OCI-LY7 (cell line): ENCODE measurements at places on chromosomes 13 and 19. TPM values are rescaled to one million over a fixed set of nuclear protein-coding genes. Genes with fewer than 3 reads are reported as not detected.

DHPS gene
- total RNA-seq, result 101 and 122 TPM in 2 replicates

NANOS3 gene
- total RNA-seq, result not detected in 2 replicates

RFPL4AL1 gene
- not detected in 2 replicates for total RNA-seq

ZNF575 gene
- total RNA-seq, result 2.0 and 2.7 TPM in 2 replicates

DPF1 gene
- total RNA-seq, result 11.3 and 11.4 TPM in 2 replicates

SAFB2 gene
- total RNA-seq, result 103 and 111 TPM in 2 replicates

ZNF682 gene
- 17.3 and 18.6 TPM in 2 replicates for total RNA-seq

- DNase-seq, result peak; percentile 20
These were observed 665 bp downstream of the VASP start for GRCh38 chr19:45507872-45508416.

DNA sequence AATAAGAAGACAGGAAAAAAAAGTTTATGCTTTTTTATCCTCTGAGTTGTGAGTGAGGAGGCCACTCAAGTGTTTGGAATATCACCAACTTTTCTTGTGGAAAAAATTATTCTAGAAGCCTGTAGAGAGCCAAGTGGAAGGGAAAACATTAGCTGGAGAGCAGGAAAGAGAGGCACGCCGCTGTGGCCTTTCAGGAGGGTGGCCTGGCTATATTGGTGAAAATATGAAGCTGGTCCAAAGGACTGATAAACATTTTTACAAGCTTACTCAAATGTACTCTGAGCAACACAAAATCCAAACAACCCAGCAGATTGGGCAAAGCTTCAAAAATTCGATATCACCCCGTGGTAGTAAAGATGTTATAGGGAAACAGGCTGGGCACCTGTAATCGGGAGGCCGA, 2.3 kb upstream of the EIF3G start:
- no peak for DNase-seq

DNA sequence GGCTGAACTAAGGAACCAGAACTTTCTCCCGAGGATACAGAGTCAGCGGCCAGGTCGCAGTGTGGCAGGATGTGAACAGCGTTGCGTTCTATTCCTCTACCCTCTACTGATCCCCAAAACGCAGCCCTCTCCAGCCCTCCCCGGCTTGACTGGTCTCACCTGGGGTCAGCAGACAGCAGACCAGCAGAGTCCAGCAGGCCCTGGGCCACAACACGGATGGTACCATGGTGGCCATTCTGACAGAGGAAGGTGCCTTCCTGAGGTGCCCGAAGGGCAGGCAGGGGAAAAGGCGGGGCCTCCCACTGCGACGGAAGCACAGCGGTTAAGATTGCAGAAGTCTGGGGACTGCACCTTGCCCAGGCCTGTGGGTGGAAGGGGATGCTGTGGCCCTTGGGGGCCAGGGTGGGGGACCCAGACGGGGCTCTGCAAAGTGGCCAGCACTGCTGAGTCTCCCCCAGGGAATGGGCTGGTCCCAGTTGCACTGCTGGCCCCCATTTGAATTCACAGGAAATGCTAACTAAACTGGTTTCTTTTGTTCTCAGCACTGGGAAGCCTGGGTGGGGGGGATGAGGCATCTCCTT, at the start of gene ICAM3:
Gene ICAM3, minus strand, starts transcription at position 245 of the 581 bp plus-strand sequence. Its CDS starts 10 bp downstream, at position 235.
- DNase-seq, result peak; percentile 82

DNA sequence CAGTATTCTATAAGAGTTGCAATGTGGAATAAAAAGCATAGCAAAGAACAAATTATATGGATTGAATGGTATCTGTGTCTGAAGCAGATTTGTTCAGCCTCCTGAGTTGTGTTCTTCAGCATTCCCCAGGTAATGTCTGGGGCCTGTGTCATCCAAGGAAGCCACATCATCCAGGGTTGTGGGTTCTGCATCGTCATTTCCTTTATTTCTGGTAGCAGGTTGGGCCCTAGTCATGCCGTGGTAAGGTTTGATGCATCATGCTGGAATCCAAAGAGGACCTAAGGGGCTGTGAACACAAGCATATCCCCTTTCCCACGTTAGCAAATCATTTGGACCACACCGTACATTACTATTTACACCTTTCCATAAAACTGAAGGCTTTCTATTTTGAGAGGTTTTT, 131.0 kb upstream of the ZNF91 start:
- no peak for DNase-seq

- peak; percentile 52 for DNase-seq
These were observed 7.3 kb downstream of the PPP6R1 start for GRCh38 chr19:55251341-55252081.

DNA sequence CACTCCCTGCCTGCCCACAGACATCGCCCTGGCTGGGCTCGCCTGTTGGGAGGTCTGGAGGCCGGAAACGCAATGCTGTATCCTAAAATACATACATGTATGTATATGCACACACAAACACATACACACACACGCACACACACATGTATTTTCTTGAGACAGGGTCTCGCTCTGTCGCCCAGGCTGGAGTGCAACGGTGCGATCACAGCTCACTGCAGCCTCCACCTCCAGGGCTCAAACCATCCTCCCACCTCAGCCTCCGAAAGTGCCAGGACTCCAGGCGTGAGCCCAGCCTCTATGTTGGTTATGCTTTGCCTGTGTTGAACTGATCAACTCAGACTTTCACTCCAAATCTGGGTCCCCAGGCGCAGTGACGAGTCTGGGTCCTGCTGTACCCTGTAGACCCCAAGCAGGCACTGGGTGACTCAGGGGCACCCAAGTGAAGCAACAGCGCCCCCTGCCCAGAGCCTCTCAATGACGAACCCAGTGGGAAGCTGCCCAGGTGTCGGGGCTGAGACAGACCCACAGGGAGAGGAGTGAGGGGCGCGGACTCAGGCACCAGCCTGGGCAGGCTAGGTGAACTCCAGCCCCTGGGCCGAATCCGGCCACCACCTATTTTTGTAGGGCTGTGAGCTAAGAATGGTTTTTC, 27.4 kb upstream of the CACTIN start:
- peak; percentile 11 for DNase-seq

DNA sequence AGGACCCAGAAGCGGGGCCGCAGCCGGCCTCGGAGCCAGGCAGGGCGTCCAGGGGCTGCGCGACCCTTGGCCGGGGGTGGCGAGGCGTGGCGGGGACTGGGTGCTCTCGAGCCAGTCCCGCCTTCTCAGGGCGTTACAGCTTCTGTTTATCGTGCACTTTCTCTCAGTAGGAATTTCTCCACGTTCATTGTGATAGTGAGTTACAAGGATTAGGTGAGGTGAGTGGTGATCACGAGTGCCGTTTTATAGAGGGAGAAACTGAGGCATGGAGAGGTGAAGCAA, 600 bp downstream of the AP1M1 start:
- no peak for DNase-seq

- DNase-seq, result no peak
These were observed 12.0 kb upstream of the NUMBL start for GRCh38 chr19:40702337-40703012.

DNA sequence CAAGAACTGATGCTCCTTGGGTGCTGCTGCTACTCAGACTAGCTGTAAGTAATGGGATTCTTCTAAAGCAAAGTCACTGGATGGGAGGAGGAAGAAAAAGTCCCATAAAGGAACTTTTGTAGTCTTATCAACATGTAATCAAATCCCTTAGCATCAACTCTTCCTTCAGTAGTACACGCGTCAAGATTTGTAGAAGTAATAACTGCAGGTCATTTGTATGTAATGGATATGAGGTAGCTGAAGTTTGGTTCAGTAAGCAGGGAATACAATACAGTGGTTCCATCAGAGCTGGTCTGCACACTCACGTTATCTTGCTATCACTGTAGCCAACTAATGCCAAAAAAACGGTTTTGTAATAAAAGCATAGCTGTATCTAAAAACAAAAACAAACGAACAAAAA, 72.4 kb upstream of the ZDHHC20 start:
- no peak for DNase-seq

DNA sequence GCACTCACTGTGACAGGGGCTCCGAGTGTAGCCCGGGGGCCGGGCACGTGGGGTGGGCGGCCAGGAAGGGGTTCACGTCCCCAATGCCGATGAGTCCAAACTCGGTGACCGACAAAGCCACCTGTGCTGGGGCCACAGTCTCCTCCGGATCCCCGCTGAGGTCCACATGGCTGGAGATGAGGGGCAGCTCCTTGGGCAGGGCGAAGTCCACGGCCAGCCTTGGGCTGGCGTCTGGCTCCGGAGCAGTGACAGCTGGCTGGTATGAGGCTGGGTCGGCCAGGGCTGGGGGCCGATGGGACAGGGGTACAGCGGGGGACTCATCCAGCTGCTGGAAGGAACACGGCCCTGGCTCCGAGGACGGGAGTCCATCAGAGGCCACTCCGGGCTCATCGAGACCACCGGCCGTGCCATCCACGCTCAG, 15.9 kb upstream of the PLPP2 start:
- DNase-seq, result no peak

DNA sequence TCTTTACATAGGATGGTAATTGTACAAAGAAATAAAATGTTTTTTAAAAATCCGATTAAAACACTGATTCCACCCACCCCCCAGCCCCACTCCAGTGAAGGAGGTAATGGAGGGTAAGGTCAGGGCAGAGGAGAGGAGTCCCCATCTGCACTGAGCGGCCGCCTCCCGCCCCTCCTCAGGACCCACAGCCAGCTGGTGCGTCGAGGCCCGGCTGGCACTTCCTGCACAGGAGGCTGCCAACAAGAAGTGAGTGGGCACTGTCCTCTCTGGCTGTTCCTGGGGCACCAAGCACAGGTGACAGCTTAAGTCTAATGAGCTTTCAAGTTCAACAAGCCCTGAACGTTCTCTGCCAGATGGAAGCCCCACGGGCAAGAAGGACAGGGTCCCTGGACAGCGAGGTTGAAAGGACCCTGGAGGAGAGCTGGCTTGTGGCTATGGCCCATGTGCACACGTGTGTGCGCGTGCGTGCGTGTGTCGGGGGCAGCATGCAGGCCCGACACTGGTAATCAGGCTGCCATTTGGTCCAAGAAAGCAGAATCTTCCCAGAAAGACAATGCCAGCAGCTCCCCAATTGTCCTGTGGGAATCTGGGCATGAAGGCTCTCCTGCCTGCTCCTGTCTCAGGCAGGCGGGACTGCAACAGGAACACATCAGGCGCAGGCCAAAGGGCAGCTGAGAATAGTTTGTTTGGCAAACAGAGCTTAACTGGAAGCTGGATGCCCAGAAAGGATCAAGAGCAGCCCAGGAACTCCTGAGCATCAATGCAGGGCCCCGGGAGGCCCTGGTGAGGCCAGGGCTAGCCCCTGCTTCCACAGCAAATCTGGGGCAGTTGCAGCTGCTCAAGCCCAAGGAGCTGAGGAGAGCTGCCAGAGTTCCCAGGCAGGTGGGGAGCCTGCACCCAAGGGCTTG, 15.1 kb upstream of the EPHX3 start:
- no peak for DNase-seq

GRCh38 chr19:31257426-31258130, 91.7 kb downstream of the TSHZ3 start:
- DNase-seq, result no peak

DNA sequence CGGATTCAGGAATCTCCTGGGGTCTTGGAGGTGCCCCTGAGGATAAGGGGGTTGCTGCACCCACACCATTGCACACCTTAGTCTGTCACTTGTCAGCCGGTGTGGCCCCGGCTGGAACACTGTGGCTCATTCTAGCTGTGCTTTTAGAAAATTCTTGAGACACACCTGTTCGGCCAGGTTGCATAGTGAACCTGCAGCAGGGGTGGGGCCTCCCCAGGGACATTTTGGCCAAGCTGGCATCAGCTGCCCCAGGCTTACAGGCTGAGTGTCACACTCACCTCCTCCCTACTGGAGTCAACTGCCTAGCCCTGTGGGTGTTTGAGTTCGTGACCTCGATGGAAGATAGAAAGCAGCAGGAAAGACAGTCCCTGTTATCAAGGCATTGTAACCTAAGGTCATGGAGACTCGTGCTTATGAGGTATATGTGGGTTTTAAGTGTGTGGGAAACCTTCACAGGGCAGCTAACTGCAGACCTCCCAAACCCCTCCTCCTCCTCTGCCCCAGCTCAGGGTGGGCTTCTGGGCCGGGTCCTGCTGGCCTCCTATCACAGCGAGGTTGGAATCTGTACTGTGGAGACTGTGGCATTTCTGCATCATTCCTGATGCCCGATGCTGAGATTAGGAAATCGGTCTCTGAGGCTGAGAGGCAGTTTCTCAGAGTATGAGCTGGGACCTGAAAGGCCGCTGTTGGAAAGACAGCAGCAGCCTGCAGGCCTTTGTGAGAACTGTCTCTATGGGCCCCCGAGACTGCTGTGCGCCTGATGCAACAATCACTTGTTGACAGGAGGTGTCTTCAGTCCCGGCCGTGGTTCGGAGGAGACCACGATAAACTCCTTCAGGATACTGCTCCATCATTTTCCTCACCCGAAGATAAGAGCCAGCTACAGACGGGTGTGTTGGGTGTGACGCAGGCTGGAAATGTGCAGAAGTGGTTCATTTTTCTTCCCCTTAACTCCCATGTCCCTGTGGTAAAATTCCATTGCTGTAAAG, 72.2 kb downstream of the ATP11A start:
- DNase-seq, result no peak
